ENCODE measurements at places on chromosomes 13 and 19.

- no peak for DNase-seq
Observed at GRCh38 chr19:5969476-5969875, 8.5 kb downstream of the RANBP3 start.

GRCh38 chr19:8580710-8581281, 3.6 kb upstream of the MYO1F start:
- DNase-seq = peak; percentile 80

DNA sequence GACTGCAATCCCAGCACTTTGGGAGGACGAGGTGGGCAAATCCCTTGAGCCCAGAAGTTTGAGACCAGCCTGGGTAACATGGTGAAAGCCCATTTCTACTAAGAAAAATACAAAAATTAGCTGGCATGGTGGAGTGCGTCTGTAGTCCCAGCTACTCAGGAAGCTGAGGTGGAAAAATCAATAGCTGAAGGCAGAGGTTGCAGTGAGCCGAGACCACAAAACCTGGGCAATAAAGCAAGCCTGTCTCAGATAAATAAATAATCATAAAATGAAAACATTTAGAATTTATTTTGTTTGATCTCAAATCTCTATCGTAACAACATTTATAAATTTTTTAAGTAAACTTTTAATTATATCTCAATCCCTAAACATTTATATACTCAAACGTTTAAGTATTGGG, 36.6 kb downstream of the USP12 start:
- DNase-seq = no peak

DNA sequence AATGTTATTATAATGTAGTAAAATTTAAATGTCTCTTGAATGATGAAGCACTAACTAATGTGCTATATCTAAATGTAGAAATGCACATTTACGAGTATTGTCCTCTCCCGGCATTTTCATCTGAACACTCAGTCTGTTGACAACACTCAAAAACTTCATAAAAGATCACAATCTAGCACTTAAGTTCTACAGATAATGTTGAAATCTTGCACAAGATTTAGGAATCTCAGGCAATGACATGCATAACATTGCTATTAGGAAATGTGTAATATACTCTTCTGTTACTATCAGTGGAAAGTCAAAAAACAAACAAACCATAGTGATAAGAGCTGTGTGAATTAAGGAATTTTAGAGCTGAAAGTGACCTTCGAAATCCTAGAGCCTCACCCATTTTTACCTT, 37.5 kb upstream of the XPO4 start:
- DNase-seq = no peak

- DNase-seq = no peak
Observed at GRCh38 chr13:24683351-24683750, 3.1 kb downstream of the ATP12A start.

GRCh38 chr13:111976474-111977178, 90.3 kb upstream of the SOX1 start:
- DNase-seq = no peak
